KG1 (cell line): ENCODE measurements at places on chromosomes 6 and 20.
A peak's percentile ranks its signal among the peaks of the same experiment; 100 is the strongest.

GRCh38 chr6:82138075-82138791 is 109.3 kb downstream of the IBTK start:
- no peak for DNase-seq

DNA sequence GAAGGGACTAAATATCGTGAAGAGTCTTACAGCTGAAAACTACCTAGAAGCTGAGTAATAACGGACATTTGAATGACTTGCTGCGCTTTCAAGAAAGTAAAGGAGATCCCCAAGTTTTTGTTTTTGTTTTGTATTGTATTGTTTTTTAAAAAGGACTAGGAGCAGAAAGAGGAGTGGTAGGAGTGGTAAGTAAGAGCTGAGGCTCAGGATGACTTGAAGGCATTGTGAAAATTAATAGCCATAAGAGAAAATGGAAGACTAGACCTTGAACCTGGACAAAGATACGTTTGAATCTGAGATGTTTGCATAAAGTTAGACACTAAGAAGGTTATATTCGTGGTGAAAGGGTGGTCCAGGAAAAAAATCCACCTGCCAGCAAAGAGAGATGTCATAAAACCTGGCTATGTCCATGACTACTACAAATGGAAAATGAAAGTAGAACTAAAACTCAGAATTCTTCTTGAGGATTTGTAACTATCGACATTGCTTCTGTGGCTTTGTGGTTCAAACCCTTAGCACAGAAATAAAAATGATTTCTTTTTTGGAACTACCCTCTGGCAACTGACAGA is 824.8 kb upstream of the FLRT3 start:
- DNase-seq = no peak

- no peak for DNase-seq
Measured at GRCh38 chr6:136762022-136762975, 30.0 kb downstream of the MAP3K5 start.

- no peak for DNase-seq
Measured at GRCh38 chr6:45736134-45736533, 279.5 kb downstream of the CLIC5 start.

DNA sequence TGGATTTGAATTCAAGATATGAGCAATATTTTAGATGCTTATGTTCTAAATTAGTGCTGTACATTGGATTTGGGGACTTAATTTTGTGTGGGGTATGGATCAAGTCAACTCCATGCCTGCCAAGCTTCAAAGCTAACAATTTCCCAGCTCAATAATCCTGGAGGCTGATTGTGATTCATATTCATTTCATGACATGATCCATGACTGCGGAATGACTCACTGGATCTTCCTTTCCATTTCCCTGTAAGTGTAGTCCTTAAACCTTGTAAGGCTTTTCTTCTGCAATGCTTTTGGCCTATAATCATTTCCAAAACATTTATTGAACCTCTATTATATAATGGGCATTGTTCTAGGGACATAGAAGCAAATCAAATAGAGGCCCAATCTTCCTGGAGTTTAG is 44.7 kb upstream of the CCN2 start:
- no peak for DNase-seq

DNA sequence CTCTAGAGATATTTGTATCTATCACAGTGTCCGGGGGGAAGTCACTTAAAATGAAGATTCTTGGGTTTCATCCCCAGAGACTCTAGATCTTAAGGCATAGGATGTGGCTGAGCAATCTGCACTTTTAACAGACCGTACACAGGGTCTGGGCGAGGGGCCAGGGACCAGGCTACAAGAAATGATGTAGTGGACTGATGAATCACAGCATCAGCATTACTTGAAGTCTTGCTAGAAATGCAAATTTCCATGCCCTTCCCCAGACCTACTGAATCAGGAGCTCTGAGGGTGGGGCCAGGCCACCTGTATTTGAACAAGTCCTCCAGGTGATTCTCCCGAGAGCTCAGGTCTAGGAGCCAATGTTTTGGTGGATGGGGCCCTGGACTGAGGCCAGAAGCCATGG is 168.4 kb downstream of the DOK5 start:
- no peak for DNase-seq

GRCh38 chr20:46423882-46424482 is 17.6 kb upstream of the ELMO2 start:
- no peak for DNase-seq

DNA sequence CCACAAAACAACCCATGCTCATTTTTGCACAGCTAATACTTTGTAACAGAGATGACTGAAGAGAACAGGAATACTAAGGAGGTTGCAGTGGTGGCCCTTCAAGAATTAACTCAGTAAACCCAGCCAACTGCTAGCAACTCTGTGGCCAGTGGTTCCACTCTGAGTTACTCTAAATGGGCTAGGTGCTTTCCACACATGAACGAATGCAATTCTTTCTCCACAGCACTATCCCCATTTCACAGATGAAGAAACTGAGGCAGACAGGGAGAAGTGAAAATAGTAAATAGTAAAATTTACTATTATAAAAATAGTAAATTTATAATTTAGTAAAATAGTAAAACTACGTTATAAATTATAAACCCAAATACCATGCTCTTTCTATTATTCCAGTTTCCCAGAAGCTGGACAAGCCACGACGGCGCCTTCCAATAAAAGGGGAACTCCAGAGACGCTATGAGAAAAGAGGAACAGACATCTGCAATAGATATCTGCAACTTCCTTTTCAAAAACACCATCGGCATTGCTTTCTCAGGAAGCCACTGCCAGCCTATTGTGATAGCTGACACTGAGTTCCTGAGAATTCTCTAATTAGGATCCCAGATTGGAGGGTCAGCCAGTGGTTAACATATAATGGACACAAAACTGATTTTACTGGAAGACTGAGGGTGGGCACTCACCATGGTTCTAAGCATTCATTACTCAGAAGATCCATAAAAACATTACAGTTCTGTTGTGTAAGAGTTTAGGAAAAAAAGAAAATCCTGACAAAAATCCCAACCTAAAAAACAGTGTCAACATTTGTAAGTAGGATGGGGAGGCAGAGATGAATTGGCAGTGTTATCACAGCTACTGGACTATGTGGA is 16.2 kb downstream of the FKBP1A start:
- DNase-seq = no peak

DNA sequence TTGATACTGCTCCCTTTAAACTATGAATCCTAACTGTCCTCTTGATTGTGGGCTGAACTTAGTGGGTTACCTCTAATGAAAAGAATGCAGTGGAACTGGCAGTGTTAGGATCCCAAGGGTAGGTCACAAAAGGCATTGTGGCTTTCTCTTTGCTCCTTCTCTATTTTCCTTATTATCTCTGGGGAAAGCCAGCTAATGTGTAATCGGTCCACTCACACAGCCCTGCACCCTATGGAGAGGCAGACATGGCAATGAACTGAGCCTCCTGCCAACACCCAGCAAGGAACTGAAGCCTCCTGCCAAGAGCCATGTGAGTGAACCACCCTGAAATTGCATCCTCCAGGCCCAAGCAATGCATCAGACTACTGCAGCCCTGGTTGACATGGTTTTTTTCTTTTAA is 24.6 kb upstream of the ZNF133 start:
- DNase-seq = no peak

GRCh38 chr6:139944976-139945375 is 570.5 kb upstream of the CITED2 start:
- DNase-seq = no peak

GRCh38 chr20:32829311-32830005 is 9.7 kb downstream of the MAPRE1 start:
- DNase-seq = no peak

GRCh38 chr20:4891997-4892396 is 109.3 kb downstream of the SLC23A2 start:
- DNase-seq = no peak

DNA sequence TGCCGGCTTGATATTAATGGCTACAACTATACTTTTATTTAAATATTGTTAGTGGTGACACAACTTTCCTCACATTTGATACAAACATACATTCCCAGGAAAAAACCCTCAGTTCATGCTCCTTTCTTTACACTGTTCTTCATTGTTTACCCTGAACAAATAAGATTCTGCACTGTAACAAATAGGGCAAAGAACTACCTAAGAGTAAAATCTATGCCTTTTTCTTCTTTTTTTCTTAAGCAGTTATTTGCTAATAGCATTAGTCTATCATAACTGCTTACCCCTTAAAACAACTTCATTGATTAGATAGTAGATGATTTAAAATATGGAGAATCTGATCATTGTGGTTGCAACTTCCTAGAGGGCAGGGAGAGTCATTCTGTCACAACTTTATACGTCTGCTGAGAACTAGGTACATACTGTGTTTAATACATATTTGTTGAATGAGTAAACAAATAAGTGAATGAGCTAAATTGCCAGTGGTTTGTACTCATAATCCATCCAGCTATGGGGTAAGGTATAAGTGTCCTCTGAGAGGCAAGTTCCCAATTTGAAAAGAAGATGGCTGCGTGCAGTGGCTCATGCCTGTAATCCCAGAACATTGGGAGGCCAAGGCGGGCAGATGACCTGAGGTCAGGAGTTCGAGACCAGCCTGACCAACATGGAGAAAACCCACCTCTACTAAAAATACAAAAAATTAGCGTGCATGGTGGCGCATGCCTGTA is 161.0 kb downstream of the CDK19 start:
- no peak for DNase-seq

GRCh38 chr6:93219447-93219846 is 199.9 kb downstream of the EPHA7 start:
- no peak for DNase-seq

DNA sequence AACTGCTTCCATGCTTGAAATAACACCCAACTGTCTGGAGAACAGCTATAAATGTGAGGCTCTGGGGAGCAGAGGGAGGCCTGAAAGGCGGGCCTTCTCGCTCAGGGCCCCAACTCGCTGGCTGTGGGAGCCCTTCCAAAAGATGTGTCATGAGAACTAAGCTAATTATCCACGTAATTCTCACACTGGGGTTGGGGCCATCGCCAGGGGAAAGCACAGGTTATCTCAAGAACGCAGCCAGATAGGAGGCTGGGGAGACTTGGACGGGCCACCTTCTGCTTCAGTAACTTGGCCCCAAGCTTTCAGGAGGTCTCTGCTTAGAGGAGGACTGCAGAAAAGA is 1.6 kb downstream of the PXDC1 start:
- DNase-seq = no peak

- no peak for DNase-seq
Measured at GRCh38 chr6:36335465-36336207, 1.1 kb downstream of the BNIP5 start.

DNA sequence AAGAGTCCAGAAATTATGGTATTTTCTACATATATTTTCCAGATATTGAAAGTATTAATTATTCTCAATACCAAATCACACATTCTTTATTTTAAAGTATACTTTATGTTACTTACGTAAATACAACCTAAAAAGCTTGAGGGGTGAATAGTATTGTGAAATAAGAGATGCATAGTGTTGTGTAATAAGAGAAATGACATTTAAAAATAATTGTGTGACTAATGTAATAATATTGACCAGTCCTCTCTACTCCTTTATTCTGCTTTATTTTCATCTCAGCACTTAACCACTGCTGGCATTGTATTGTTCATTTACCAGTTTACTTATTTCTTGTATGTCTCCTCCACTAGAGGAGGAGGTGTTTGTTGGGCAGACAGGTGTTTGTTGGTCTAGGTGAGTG is 135.6 kb downstream of the EYA4 start:
- DNase-seq = no peak

- no peak for DNase-seq
Measured at GRCh38 chr20:56943946-56944945, 315.1 kb downstream of the TFAP2C start.

DNA sequence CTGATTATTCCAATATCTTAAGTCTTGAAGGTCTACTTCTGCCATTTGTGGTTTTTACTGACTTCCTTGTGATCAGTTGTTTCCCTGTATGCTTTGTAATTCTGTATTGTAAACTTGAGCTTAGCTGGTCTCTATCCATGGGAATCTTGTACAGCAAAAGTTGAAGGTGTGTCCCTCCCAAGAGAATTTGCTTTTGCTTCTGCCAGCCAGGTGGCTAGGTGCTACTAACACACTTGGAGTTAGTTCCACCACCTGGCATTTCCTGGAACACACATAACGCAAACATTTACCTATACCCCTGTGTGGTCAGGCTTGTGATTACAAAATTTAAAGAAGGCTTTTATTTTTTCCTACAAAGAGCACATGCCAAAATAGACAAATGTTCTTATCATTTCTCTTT is 141.2 kb downstream of the GRM4 start:
- DNase-seq = no peak

GRCh38 chr6:53986165-53986720 is 125.0 kb upstream of the MLIP start:
- no peak for DNase-seq

DNA sequence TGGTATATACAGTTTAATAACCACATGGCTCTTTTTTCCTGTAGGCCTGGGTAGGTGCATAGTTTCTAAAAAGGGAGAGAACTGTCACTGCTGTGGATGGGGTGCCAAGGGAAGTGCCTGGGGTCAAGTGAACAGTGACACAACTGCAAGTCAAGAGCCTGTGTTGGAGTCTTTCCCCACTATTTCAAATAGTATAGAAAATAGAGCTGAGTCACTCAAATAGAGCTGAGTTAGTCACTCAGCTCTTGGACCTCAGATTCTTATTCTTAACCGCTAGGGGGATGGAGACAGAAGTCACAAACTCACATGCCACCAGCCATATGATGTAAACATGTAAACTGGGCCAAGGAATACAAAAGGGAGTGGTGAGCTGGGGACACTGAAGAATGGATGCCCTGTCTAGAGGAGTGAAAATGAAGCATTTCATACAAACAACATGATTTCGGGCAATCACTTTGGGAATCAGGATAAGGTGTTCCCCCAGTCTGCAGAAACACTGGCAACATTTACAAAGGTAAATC is 2.1 kb downstream of the NQO2 start:
- DNase-seq = peak; percentile 39

GRCh38 chr20:20439602-20440190 is 71.8 kb downstream of the INSM1 start:
- DNase-seq = no peak

DNA sequence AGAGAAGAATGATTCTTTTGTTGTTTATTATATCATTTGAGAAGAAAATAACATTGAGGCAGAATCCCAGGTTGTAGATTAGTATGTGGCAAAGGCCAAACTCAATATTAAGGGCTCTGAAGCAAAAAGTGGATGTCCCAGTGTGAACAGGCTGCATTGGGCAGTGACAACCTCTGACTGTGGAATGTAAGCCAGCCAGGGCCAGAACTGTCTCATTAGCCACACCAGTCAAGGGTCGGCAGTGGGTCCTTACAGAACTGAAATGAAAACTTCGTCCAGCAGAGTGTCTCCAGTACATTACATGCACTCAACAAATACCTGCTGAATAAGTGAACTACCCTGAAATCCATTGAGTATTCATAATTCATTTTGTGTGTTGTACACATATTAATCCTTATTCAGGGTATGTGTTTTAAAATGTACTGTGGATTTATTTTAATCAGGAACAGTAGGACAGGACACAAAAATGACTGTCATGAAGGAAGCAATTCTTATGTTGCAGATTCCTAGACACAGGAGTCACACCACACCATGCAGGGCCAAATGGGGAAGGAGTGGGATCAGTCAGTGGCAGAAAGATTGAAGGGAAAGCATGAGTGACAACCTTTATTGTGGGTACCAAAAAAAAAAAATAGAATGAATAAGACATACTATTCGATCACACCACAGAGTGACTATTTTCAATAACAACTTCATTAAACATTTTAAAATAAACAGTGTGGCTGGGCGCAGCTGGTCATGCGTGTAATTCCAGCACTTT is 64.9 kb upstream of the UTRN start:
- DNase-seq = no peak
